Cerebellum (tissue), 4 donors: ENCODE measurements at places on chromosomes 12 and 14. TPM values are rescaled to one million over a fixed set of nuclear protein-coding genes. Genes with fewer than 3 reads are reported as not detected.

Gene ADAMTS20
- 0.82 TPM for total RNA-seq

DNA sequence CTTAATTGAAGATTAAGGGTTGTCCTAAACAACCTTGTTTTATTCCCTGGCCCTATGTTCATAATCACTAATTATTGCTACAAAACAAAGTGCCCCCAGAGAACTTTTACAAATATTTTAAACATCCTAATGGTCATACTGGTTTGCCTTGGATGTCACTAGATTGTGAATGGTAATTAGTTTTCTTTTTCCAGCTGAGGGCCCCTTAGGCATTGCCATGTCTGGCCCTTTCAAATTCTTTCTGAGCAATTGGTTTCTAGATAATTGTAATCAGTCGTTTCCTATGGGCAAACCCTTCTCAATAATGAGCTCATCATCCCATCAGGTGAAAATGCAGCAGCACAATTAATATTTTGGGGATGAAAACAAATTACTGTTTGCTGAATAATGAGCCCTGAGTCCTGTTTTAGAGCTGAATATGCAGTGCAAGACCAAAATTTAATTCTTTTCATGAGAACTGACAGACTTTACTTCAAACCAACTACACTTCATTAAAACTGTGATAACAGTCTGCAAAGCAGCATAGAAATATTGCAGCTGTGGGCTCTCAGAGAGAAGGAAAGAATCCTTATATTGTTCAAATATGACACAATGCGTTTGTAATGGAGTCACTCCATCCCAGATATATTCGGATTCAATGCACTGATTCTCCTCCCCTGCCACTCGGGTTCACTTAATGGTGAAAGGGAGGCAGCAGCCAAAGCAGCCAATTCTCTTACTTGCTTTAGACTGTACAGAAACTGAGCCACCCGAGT is 67.7 kb upstream of the ARHGAP5 start:
- no peak for DNase-seq

DNA sequence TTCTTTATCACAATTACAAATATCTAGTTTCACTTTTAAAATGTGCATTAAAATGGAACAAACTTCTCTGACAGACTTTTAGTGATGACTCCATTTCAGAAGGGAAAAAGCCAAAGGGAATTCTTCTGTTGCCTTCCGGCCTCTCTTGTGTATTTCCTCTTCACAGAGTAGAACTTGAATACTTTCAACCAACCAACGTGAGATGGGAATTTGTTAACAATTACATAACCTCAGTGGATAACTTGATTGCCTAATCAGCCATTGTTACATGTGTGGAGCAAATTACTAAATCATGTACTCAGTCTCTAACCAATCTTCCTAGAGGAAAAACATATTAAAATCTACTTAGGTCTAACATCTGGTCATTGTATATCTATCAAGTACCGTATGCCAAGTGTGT is 291.1 kb downstream of the SYT1 start:
- DNase-seq = no peak

DNA sequence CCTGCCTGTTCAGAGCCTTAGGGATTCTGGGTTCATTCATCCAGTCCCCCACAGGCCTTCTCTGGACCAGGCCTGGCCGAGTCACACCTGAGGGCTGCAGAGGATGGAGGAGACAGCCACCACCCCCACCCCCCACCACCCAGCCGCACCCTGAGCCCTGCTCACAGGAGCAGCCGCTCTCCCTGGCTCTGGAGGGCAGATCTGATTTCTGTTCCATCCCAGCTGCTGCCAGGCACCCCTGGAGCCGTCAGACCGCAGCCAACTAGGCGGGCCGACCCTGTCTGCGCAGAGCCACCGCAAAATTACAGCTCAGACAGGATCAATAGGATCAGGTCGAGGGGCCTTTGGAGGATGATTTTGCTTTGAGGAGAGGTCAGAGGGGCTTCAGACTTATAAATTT is 154.6 kb upstream of the MYL2 start:
- DNase-seq = no peak

GRCh38 chr12:67852701-67853100 is 136.5 kb upstream of the IFNG-AS1 start:
- no peak for DNase-seq
